Neural crest cell (in vitro differentiated cells): ENCODE measurements at places on chromosomes 5 and 9. TPM values are rescaled to one million over a fixed set of nuclear protein-coding genes. Genes with fewer than 3 reads are reported as not detected.

DNA sequence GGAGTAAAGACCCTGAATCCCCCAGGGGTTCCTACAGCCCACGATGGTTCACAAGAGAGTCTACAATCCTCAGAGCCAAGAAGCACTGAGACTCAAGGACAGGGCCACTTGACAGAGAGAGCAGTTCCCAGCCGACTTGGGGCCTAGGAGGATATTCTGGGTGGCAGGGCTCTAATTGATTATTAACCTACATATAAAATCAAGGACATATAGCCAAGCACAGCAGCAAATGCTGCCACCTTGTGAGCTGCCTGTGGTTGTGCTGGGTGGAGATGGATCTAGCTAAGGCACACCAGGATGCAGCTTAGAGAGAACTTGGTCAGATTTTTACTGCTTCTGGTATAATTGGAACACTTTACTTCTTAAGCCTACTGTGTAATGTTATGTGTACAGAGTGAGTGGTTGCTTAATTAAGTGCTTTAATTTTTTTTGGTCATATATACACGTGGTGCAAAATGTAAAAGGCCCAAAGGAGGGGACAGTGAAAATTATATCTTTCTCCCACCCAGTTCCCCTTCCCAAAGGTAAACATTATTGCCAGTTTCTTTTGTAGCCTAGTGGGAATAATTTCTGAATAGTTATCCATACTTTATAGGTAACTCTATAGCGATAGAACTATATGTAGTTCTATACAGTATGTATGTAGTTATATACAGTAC, 78.8 kb downstream of the F2RL2 start:
- DNase-seq: peak; percentile 13

- peak; percentile 61 for DNase-seq
Measured at GRCh38 chr5:139847790-139848507, 52.3 kb downstream of the PSD2 start.

- no peak for DNase-seq
Measured at GRCh38 chr9:124766815-124767554, 4.1 kb downstream of the NR6A1 start.

DNA sequence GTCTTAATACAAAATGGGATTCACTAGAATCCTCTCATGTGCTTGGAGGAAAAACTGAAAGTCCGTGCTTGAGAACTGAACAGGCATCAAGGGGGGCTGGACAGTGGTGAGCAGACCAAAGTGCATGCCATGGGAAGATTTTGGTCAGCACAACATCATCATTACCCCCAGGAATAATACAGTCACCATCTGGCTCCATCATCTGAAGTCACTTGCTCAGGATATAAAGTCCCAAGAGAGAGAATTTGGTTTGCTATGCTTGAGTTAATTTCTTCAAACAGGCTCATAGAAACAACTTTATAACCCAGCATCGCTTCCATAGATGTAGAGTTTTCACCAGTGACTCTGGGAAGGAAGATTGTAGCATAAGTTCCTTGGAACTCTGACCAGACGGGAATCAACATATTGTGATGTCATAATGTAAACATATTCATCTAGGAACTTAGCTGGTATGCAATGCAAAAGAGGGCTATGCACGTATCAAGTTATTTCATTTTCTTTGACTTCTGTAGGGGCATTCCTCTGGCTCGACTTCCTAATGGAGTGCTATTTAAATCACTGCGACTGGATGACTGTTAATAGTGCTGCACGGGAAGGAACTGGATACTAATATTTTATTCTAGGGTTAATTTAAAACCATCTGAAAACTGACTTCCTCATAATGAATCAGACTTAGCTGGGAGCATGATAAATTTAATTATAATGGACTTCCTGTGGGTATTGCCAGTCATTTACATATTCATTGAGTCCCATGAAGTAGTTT, 145.2 kb downstream of the MTRR start:
- no peak for DNase-seq

DNA sequence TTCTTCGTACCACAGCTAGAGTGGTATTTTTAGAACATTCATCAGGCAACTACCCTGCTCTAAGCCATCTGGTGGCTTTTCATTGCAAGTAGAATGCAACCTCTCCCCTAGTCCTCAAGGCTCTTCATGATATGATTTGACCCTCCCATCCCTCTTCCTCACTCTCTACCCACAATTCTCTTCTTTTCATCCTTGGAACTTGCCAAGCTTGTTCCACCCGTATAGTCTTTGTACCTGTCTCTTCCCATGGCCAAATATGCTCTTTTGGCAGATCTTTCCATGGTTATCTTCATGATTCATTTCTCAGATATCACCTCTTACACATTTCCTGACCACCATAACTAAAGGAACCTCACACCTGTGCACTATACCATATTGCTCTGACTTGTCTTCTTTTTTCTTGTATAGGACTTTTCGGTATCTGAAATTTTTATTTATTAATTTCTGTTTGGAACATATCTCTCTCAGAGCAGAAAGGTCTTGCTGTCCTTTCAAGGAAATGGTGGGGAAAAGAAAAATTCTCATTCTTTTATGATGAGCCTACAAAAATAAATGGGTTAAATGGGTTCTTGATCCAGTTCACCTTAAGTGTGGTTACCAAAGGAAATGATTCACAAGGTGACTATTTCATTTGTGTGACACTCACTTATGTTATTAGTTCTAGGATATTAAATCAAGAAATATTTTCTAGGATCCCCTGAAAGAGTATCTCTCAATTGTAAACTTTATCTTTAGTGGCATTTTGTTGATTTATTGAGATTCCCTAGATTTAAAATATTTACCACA, 3.7 kb upstream of the CD274 start:
- no peak for DNase-seq

The PCDHGA11 gene
- total RNA-seq: 1.8 and 2.4 TPM in 2 replicates

The SEPTIN8 gene
- total RNA-seq: 71.1 and 71.4 TPM in 2 replicates

The CARTPT gene
- not detected in 2 replicates for total RNA-seq
